Dorsolateral prefrontal cortex (tissue), 122 donors: ENCODE measurements at places on chromosomes 11 and 22.

DNA sequence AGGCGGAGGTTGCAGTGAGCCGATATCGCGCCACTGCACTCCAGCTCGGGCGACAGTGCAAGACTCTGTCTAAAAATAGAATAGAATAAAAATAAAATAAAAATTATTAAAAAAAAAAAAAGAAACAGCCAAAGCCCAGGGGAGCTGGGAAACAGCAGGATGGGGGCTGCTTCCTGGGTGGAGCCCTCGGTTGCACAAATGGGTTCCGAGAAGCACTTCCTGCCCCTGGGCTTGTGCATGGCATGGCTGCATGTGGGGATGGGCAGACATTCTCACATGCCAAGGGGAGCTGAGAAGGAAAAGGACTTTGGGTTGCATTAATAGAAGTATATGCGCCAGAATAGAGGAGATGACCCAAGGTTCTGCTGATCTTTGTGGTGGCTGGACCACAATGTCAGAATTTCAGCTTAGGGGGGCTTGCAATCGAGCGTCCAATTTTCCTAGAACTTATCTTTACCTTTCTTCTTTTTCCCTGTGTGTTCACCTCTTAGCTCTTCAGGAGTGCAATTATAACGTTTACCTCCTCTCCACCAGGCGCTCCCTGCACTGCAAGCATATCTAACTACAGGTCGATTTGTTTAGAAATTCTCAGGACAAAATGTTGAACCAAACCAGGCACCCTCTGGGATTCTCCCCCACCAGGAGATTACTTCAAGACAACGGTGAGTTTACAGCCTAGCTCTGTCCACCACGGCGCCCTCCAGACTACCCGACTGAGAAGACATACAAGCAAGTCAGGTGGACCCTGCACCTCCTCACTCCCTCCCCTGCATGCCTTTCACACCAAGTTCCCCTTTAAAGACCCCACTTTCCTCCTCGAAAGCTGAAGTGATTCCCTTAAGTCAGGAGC is 53.2 kb downstream of the SHISAL1 start:
- peak; percentile 28 for DNase-seq

- no peak for DNase-seq
These were observed 40.9 kb downstream of the TBX1 start for GRCh38 chr22:19801340-19802000.

- DNase-seq = no peak
These were observed 967 bp upstream of the GALNT18 start for GRCh38 chr11:11622772-11623171.

GRCh38 chr11:125990244-125990643 is 44.4 kb downstream of the VSIG10L2 start:
- DNase-seq = no peak

- no peak for DNase-seq
These were observed 964 bp upstream of the REXO2 start for GRCh38 chr11:114438303-114438702.

GRCh38 chr11:110947096-110947495 is 234.9 kb upstream of the ARHGAP20 start:
- no peak for DNase-seq

GRCh38 chr11:10955616-10956015 is 97.8 kb upstream of the ZBED5 start:
- no peak for DNase-seq

DNA sequence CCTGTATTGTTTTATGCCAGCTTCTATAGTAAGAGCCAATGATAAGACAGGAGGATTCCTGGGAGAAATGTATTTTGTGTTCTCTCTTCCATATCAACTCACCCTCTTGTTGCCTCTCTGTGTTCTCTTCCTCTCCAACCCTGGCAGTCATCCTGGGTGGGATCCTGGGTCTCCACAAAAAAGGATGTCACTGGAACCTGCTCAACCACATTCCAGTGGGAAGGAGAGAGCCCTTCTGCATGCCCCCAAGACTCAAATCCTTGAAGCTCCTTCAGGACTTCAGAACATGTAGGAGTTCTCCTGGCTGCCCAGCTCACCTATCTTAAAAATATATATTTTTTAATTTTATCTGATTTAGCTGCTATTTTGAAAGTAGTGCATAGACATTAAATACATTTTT is 26.1 kb downstream of the APOL6 start:
- DNase-seq = no peak

- DNase-seq = no peak
These were observed 22.7 kb upstream of the PICALM start for GRCh38 chr11:86091566-86091965.

DNA sequence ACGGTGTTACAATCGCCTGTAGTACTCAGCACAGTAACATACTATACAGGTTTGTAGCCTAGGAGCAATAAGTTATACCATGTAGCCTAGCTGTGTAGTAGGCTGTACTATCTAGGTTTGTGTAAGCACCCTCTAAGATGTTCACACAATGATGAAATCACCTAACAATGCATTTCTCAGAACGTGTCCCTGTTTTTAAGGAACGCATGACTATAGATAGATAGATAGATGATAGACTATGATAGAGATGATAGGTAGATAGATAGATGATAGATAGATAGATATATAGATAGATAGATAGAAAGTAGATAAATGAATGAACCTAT is 203.9 kb downstream of the FAM76B start:
- no peak for DNase-seq

DNA sequence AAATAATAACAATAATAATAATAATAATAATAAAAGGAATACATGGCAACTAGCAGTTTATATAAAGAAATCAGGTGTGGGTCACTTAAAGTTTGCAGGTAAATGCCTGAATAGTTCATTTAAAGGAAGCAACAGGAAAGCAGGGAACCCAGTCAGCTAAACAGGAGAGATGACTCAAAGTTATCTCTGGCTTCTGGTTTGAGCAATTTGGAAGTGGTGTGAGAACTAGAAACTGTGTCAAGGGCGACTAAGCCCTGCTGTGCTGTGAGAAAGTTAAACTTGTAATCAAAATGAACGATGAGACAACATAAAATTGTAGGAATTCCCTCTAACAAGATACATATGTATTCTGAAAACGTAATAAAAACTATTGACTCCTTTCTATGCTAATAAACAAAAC is 35.5 kb downstream of the SLC22A9 start:
- DNase-seq = no peak

DNA sequence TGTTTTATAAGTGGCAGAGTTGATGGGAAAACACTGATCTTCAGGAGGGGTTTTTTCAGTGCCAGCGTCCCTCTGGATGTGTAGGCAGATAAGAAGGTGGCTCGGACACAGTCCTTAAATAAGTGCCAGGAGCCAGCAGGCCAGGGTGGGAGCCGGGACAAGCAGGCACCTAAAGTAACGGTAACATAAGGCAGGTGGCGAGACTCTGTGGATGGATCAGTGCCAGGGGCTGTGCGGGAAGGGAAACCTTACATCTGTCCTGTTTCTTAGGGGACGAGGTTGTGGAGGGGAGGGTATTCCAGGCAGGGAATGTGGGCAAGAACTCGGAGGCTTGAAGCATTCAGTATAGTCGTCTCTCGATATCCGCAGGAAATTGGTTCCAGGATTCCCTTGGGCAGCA is 15.9 kb downstream of the BCR start:
- no peak for DNase-seq

- no peak for DNase-seq
These were observed 126.3 kb downstream of the C11orf91 start for GRCh38 chr11:33574331-33574730.

- DNase-seq = no peak
These were observed 855.8 kb upstream of the LRRC4C start for GRCh38 chr11:42315267-42315666.

- DNase-seq = no peak
These were observed 40.5 kb downstream of the DUSP8 start for GRCh38 chr11:1531449-1532013.

- DNase-seq = no peak
These were observed 74.5 kb upstream of the PICALM start for GRCh38 chr11:86143087-86144030.
